Adrenal gland (tissue), 19 donors: ENCODE measurements at places on chromosomes 4 and X.

- no peak for DNase-seq
These were observed 45.5 kb upstream of the RAB9B start for GRCh38 chrX:103877571-103877970.

DNA sequence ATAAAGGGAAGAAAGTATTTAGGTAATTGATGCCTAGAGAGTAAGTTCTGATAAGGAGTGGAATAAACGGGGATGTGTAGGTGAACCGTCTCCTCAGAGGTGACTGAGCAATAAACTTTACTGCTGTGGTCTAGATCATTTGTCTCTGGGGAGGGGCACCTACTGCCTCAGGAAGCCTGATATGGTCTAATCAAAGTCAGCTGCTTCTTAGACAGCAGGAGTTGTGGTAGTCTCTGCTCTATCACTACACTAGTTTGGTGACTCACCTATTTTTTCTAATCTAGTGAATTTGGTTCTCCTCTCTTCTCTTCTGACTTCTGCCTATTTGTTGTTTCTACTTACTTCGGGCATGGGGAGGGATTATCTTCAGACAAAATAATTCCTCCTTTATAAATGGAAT lies 95.1 kb upstream of the STIM2 start:
- DNase-seq = no peak

DNA sequence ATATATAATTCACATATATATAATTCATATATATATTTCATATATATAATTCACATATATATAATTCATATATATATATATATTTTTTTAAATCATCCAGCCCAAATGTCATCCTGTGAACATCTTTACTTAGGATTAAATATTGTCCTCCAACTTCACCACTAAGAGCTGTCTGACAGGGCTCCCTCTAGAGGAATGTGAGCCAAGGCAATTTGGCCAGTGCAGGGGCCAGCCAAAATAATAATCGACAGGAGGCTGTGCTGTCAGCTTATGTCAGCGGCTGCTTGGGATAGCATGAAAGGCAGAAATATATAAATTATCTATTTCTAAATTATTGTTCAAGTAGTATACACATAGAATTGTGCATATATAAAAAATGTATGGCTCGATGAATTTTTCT lies 29.5 kb downstream of the EGFL6 start:
- no peak for DNase-seq

GRCh38 chrX:8726031-8726652 lies 5.8 kb downstream of the ANOS1 start:
- no peak for DNase-seq

GRCh38 chr4:173213296-173213695 lies 44.7 kb downstream of the GALNT7 start:
- no peak for DNase-seq

DNA sequence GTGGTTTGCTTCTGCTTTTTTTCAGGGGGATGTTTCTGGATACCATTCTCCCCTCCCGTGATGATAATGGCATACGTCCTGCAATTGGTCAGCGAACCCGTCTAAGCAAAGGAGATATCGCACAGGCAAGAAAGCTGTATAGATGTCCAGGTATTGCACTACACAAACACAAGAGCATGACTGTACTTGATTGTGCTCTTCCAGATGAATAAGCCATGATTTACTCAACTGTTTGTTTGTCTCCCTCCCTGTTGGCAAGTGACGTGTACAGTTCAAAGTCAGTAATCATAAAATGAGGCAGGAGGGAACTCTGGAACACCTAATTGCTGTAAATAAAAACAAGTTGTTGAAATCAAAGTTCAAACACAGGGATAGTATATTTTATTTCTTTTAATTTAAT lies 141.4 kb downstream of the TLL1 start:
- no peak for DNase-seq

GRCh38 chr4:48756689-48757220 lies 23.3 kb downstream of the FRYL start:
- no peak for DNase-seq

DNA sequence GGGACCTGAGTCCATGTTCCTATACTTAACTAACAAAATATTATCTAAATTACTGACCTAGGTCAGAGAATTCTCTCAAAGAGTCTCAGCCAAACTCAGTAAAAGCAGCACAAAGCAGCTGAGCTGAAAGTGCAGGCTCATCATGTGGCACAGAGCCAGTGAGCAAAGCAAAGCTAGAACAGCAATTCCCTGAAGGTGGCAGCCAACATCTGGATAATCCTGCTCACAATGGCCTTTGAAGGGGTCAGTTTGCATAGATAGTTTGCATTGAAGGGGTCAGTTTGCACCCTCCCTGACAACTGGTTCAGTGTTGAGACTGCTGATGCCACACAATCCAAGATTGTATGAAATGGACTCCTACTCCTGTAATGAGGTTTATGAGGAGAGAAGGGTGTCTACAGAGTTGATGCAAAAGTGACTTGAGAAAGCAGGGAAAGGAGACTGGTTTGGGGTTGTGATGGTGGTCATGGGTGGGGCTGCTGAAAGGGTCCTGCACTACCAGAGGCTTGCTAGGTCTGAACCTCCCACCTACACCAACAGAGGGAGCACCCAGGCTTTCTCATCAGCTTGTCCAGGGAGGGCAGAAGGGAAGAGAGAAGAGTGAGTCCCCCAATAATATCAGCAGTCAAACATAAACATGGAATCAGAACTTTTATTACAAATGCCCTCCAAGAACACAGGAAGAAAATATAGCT lies 39.7 kb downstream of the TRIM61 start:
- DNase-seq = no peak

DNA sequence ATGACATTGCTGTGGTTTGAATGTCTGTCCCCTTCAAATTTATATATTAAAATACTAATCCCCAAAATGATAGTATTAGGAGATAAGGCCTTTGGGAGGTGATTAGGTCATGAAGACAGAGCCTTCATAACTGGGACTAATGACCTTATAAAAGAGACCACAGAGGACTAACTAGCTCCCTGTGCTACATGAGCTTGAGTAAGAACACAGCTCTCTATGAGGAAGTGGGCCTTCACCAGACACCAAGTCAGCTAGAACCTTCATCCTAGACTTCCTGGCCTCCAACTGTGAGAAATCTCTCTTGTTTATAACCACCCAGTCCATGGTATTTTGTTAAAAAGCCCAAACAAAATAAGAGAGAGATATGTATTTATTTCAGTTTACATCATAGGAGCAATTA lies 242.2 kb upstream of the CTSO start:
- no peak for DNase-seq

DNA sequence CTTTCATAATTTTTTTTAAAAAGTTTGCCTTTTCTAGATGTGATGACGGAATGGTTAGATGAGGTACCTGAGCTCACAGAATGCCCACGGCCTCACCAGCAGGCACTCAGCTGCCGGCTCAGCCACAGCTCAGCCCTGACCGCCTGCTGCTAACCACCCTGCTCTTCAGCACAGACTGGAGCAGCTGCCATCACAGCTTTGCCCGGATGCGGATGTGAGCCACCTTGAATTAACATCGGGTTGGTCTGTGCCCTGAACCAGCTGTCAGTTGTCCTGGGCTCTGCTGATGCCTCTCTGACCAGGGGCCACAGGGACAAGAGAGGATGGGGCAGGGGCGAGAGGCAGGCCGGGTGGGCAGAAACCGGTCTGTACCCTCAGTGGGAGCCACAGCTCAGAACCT lies 93.3 kb downstream of the HMX1 start:
- no peak for DNase-seq

DNA sequence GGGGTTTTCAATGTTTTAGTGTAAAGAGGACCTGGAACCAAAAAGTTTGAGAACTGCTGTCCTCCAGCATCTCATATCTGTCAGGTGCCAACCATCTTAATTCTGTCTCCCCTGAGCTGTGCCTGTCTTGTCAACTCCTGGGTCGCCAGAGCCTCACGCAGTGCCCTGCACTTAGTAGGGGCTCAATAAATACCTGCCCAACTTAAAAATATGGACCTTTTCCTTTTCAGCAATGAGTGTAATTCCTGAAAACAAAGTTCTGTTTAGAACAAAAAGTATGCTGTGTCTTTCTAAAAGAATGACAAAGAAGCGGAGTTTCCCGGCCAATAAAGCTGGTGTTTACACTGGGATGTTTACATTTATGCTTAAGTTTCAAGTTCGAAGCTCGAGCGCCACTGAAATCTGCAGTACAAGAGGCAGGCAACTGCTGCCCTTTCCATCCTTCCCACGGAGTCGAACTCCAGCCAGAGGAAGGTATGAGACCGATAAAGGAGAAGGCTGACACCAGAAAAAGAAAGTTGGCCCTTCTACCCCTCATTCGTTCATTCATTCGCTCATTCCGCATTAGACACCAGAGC lies 1.1 kb upstream of the HTATSF1 start:
- DNase-seq = no peak

GRCh38 chr4:183390374-183390773 lies 54.1 kb upstream of the CDKN2AIP start:
- DNase-seq = no peak

GRCh38 chr4:107069049-107069448 lies 32.9 kb upstream of the DKK2 start:
- no peak for DNase-seq

GRCh38 chrX:1734806-1735205 lies 119.9 kb downstream of the ASMT start:
- no peak for DNase-seq

DNA sequence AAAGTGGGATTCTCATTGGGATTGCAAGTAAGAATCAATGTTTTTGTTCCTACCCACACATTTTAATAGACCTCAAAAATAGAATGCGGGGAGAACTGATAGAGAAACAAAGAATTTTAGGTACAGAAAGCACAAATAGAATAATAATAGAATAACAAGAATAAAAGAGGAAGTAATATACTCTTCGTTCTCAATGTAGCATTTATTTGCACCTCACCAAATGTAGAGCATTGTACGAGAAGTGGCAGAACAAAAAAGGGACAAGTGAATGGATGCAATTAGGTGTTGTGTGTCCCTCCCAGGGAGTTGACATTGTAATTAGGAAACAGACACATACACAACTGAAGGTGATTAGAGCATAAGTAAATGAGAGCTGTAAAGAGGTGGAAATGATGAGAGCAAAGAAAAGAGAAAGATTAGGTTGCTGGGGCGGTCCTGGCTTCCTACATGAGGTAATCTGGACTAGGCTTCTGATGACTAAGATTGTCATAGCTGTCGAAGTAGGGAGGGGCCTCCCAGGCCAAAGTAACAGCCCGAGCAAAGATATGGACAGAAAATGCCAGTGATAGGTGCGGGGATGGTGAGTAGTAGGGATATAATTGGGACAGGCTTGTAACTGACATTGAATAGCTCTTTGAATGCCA lies 10.4 kb downstream of the RAB9A start:
- DNase-seq = no peak
